Colonic mucosa (tissue), 4 donors: ENCODE measurements at places on chromosomes 6 and 20. TPM values are rescaled to one million over a fixed set of nuclear protein-coding genes. Genes with fewer than 3 reads are reported as not detected.
A peak's percentile ranks its signal among the peaks of the same experiment; 100 is the strongest.

SMLR1 gene
- total RNA-seq: not detected

GRCh38 chr6:2959909-2960719, 11.3 kb downstream of the SERPINB6 start:
- H3K27ac ChIP-seq: no peak overlapping the region
- H3K36me3 ChIP-seq: no peaks in the 10 kb centered on the region
- no peaks in the 10 kb centered on the region for H3K27me3 ChIP-seq
- no peak overlapping the region for H3K4me3 ChIP-seq

CD24 gene
- 2,710 TPM for total RNA-seq

DNA sequence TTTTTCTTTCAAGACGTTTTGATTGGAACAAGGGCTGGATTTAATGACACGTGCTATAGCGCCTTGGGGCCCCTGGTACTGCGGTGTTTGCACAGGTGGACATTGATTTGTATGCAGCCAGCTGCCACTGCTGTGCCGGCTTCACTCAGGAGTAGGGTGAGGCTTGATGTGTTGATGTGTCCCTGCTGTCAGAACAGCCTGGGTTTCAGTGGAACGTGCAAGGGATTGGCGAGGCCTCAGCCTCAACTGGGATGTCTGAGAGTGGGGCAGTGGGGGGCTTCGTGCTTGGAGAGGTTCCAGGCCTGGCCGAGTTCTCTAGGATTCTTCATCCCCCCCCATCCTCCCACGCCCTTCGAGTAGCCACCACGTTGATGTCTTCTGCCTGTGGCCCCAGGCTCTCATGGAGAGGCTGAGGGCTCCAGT, 23.0 kb downstream of the PYGB start:
- peak; percentile 15 for DNase-seq
- H3K27ac ChIP-seq: no peak overlapping the region
- H3K36me3 ChIP-seq: peaks cover 20% of the 10 kb centered on the region

- H3K4me3 ChIP-seq: no peak overlapping the region
- H3K27me3 ChIP-seq: no peaks in the 10 kb centered on the region
- no peaks in the 10 kb centered on the region for H3K4me1 ChIP-seq
- DNase-seq: no peak
Measured at GRCh38 chr20:916825-917224, 691 bp upstream of the ANGPT4 start.

DNA sequence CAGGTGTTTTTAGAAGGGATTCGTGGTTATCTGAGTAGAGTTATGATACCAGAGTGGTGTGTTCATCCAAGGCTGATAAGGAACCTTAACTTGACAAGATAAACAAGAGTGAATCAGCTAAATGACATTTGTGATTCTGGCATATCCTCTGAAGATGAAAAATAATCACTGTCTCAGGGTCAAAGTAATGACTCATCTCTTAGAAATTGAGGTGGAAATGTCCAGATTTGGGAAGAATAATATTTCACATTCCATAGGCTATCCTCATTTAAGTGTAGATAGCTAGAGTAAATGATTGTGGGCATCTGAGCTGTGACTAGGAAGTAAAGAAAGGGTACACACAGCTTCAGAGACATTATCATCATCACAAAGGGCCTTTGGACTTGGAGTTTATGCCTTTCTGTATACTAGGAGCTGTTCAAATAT, 255.7 kb downstream of the GJA1 start:
- no peaks in the 10 kb centered on the region for H3K36me3 ChIP-seq
- no peak for DNase-seq
- H3K27me3 ChIP-seq: no peaks in the 10 kb centered on the region
- H3K4me1 ChIP-seq: no peaks in the 10 kb centered on the region
- H3K27ac ChIP-seq: no peak overlapping the region
- H3K4me3 ChIP-seq: no peak overlapping the region

DNA sequence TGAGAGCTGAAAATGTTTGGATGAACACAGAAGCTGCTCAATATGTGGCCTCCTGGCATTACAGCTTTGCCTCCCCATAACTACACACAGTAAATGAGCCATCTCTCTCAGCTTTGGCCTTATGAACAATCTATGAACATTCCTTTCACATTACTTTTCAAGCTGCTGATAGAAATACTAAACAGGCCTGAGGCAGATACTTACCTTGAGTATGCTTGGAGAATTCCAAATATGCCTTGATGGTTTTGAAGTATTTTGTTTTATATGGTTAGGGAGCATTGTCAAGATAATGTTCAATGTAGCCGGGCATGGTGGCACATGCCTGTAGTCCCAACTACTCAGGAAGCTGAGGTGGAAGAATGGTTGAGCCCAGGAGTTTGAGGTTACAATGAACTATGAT, 104.5 kb downstream of the CD24 start:
- no peaks in the 10 kb centered on the region for H3K27me3 ChIP-seq
- no peak for DNase-seq
- no peaks in the 10 kb centered on the region for H3K4me1 ChIP-seq
- no peak overlapping the region for H3K4me3 ChIP-seq
- H3K27ac ChIP-seq: no peak overlapping the region
